ENCODE measurements at places on chromosomes 12 and 14.

- no peak for DNase-seq
Measured at GRCh38 chr14:70782361-70782760, 27.0 kb downstream of the MAP3K9 start.

- DNase-seq, result no peak
Measured at GRCh38 chr14:89430391-89431236, 13.6 kb upstream of the FOXN3 start.

DNA sequence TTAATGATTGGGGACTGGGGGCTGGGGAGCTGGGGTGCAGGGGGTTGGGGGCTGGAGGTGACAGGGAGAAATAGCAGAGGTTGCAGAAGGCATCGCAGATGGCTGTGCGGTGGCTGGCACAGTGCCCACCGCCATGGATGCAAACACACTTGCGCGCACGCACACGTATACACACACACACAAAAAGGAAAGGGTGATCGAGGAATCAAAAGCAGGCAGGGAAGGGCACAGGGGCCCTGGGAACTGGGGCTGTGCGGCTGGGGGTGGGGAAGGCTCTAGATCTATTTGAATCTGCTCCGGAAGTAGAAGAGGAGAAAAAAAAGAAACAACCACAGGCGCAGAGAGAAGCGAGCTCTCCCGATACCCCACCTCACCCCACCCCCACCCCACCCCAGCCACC, 39.4 kb downstream of the ZFHX2 start:
- no peak for DNase-seq

DNA sequence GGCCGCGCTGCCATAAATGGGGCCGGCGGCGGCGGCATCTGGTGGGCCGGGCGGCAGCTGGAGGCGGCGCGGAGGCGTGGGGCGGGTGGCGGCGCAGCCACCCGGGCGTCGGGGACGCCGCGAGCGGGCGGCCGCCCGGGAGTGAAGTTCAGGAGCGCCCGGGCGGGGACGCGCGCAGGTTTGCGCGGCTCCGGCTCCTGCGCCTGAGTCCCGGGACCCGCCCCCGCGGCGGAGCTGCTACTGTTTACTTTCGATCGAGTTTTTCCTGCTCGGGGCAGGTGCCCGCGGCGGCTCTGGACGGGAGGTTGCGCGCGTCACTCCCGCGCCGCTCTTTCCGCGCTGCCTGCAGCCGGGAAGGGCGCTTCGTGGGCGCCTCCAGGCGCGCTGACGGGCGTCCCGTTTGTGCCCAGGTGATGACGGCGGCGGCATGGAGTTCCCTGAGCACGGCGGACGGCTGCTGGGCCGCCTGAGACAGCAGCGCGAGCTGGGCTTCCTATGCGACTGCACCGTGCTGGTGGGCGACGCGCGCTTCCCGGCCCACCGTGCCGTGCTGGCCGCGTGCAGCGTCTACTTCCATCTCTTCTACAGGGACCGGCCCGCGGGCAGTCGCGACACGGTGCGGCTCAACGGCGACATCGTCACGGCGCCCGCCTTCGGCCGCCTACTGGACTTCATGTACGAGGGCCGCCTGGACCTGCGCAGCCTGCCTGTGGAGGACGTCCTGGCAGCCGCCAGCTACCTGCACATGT, at the start of gene ZBTB42:
Gene ZBTB42 (plus strand): TSS at position 331 of the 749 bp plus-strand sequence. CDS start 97 bp downstream, at position 428.
- no peak for DNase-seq

DNA sequence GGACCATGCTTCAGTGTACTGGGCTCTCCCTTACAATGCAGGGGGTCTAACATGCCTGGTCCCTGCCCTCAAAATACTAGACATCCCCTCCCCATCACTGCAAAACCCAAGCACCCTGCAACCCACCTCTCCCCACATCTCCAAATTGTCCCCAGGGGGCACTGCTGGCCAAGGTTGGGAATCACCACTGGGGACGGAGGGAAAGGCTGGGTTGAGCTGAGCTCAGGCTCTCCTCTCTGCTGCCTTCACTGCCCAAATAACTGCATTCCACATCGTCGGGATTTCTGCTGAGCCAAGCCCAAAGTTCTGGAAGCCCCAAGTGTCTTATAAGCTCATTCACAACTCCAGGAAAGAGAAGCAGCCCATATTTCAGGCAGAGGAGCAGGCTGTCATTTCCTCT, 69.6 kb downstream of the NT5DC3 start:
- DNase-seq, result no peak

DNA sequence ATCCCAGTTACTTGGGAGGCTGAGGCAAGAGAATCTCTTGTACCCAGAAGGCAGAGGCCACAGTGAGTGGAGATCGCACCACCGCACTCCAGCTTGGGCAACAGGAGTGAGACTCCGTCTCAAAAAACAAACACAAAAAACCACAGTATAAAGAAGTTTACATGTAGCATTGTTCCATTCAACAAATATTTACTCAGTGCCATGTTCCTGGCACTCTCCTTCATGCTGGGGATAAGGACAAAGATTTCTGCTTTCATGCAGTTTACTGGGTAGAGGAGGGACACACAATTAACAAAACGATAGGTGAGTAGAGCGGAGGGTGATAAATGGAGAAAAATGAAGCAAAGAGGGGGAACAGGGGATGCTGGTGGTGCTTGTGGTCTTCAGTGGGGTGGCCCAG, 68.2 kb upstream of the OVCH1 start:
- DNase-seq, result no peak

- DNase-seq, result no peak
Measured at GRCh38 chr12:89875225-89875624, 166.6 kb upstream of the ATP2B1 start.

DNA sequence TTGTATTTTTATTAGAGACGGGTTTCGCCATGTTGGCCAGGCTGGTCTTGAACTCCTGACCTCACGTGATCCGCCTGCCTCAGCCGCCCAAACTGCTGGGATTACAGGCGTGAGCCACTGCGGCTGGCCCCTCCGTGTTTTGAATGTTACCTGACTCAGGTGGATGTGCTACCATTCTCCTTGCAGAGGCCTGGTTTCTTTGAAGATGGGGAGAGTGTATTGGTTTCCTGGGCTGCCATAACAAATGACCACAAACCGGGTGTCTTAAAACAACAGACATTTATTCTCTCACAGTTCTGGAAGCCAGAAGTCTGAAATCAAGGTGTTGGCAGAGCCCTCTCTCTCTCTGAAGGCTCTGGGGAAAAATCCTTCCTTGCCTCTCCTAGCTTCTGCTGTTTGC, 98.0 kb downstream of the IRF2BPL start:
- no peak for DNase-seq

DNA sequence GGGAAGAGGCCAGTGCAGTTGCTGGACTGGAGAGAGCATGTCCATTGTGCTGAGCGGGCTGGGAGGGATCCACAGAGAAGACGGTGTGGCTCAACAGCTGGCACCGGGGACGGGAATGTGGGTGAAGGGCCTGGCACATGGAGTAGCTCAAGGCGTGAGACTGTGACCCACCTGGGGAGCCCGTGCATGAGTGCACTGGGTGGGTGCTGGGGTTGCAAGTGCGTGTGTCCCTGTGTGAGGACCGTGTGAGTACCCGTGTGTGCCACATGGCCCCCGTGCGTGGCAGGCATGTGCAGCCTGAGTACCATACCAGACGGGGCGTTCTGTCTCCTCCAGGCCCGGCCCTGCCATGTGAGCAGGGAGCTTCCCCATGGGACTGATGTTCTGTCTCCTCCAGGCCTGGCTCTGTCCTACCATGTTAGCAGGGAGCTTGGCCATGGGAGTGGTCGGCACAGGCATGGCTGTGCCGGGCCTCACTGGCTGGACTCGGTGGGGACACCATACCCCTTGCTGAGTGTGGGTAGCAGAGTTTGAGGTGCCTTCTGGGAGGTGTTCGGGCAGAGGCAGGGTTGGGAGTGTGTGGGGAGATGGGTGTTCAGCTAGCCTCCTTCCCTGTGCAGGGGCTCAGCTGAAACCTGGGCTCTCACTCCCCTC, 234.4 kb downstream of the TMEM121 start:
- DNase-seq, result no peak

DNA sequence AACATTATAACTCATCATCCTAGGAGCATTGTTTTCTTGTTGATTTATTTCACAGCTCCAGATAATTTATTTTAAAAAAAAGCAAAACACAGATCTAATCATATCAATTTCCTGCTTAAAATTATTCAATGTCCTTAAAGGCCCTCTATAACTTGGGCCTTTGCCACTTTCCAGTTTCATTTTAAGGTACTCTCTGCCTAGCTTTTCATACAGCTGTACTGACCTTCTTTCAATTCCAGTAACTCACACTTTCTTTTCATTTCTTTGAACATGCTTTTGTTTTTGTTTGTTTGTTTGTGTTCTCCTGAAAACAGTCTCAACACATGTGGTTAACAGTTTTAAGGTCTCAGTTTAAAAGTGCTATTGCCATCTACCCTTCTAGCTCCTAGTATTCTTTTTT, 281.9 kb downstream of the ACSS3 start:
- no peak for DNase-seq

- no peak for DNase-seq
Measured at GRCh38 chr12:70736351-70737133, 99.3 kb upstream of the PTPRB start.

GRCh38 chr12:6367065-6367968, 8.0 kb downstream of the SCNN1A start:
- no peak for DNase-seq

- no peak for DNase-seq
Measured at GRCh38 chr12:113610698-113611097, 139.0 kb upstream of the LHX5 start.

DNA sequence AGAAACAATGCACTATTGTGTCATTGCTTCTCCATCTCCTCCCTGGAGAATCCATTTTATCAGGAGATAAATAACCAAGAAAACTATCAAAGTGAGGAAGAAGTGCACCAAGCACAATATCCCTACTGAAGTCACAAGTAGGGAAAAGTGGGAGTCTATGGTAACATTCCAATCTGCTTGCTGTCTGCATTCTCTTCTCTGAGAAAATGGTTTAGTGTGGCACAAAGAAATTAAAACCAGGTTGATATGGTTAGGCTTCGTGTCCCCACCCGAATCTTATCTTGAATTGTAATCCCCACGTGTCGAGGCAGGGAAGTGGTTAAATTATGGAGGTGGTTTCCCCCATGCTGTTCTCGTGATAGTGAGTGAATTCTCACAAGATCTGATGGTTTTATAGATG, 209.7 kb downstream of the PRKD1 start:
- DNase-seq, result no peak

- no peak for DNase-seq
Measured at GRCh38 chr12:65199604-65200003, 30.2 kb downstream of the LEMD3 start.

DNA sequence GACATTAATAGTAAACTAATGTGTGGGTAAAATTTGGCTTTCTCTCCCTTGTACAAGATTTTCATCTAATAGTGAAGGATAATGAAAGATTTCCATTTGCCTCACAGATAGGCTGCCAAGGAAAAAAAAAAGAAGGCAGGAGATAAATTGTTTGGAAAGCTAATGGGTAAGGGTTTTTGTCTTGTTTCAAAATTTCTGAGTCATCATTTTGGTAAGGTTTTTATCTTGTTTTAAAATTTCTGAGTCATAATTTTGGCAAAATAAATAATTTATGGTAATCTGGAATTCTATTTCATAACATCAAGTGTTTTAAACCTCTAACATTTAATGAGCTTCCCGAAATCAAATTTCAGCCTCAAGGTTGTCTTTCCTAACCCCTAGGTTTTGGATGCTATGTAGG, 1035.7 kb upstream of the FBXO33 start:
- no peak for DNase-seq

DNA sequence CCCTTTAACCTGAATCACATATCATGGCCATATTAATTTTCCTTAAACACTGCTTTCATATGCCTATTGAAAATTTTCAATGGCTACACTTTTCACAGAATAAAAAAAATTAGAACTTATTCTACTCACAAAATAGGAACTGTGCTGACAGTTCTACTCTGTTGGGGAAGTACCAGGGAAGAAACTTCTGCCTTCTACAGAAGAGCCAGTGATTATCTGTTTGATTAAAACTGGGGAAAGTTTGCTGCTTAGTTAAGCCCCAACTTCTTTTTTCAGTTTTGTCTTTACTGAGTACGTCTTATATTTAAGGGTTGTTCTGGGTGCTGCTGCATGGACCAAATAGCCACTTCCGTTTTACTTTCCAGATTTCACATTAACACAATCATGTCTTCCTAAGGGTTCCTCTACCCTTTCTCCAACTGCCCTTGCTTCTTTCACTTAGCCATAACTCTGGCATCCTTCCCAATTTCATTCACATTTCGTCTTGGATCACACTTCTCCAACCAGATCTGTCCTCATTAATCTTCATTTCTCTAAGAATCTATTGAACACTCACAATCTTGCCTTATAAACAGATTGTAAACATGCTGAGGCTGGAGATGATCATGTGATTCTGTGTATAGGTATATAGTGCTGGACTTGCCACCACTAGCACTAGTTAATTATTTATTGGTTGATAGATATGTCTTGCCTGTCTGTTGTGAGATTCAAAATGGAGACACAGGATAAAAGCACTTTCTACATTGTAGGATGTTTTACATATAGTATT, 1.9 kb upstream of the SEL1L start:
- DNase-seq, result no peak

DNA sequence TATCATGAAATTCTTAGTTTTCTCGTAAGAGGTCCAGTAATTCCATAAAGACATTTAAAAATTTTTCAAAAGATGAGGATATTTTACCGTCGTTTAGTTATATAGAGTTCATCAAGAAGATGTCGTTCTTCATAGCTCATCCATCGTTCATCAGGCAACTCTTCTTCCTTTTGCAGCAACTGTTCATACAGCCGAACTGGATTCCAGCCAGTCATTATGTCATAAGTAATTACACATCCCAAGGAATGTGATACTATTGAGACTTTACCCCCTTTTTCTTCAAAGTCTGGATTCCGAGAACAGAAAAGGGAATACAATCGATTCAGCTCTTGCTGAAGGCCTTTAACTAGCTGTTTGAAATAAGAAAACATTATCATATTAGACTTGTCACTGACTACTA, 90.3 kb downstream of the DDHD1 start:
- no peak for DNase-seq

DNA sequence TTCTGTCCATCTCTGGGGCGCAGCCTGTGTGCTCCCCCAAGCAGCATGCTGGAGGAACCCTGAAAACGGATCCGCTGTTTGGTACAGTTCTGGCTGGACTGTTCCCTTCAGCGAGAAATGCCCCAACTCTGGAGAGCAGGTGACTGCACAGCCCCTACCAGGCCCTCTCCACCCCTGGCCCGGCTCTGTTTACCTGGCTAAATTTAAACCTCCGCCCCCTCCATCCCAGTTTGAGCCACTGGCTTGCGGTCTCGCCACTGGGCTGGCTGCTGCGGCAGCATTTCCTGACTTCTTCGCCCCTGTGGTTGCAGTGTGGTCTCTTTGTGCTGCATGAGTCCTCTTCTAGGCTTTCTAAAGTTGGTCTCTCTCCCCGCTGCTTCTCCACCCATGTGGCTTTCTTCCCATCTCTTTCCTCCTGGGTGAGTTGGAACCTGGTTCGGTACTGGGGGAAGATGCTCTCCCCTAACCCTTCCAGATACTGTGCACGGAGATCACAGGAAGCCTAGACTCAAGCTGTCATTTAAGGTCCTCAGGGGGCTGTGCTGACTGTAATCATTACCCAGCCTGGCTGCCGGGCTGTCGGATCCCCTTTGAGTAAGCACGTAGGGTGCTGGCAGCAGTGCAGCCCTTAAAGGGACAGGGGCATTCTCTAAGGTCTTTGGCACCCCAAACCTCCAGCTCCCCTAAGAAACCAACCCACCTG, 60.6 kb downstream of the FBXL14 start:
- no peak for DNase-seq

GRCh38 chr14:69316449-69317101, 56.6 kb downstream of the GALNT16 start:
- no peak for DNase-seq

- DNase-seq, result no peak
Measured at GRCh38 chr12:51683763-51684357, 92.8 kb downstream of the SCN8A start.

- no peak for DNase-seq
Measured at GRCh38 chr14:51654533-51654845, 2.8 kb downstream of the FRMD6 start.

- no peak for DNase-seq
Measured at GRCh38 chr14:105076296-105076804, 11.1 kb upstream of the GPR132 start.
